Stomach (tissue), 19 donors: ENCODE measurements at places on chromosomes 7 and 10.

GRCh38 chr7:51286401-51286800 is 30.2 kb downstream of the COBL start:
- H3K27ac ChIP-seq = no peak overlapping the region
- no peak for DNase-seq
- no peaks in the 10 kb centered on the region for H3K27me3 ChIP-seq
- H3K4me3 ChIP-seq = no peak overlapping the region
- H3K36me3 ChIP-seq = no peaks in the 10 kb centered on the region

GRCh38 chr7:70044525-70044924 is 446.2 kb downstream of the AUTS2 start:
- no peaks in the 10 kb centered on the region for H3K36me3 ChIP-seq
- no peak overlapping the region for H3K27ac ChIP-seq
- H3K4me1 ChIP-seq = peaks cover 9% of the 10 kb centered on the region

DNA sequence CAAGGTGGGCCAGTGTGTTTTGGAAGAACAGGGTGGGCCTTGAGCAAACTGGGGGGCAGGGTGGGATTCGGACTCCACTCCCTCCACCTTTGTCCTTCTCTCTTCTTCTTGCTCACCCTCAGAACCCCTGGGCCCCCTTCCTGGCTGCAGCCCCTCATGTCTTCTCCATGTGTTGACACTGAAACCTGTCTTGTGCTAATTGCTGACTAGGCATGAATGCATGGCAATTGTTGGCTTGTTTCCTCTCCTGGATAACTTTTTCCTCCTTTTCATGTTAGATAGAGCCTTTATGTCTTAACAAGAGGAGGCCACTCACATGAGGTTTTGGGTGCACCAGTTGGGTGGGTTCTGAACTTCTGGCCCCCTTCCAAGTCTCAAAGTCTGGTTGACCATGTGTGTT is 181.6 kb upstream of the MKI67 start:
- H3K27me3 ChIP-seq = no peaks in the 10 kb centered on the region
- no peak overlapping the region for H3K27ac ChIP-seq
- H3K4me3 ChIP-seq = no peak overlapping the region
- DNase-seq = no peak
- no peaks in the 10 kb centered on the region for H3K36me3 ChIP-seq

GRCh38 chr7:145698526-145699262 is 417.9 kb upstream of the CNTNAP2 start:
- no peaks in the 10 kb centered on the region for H3K4me1 ChIP-seq
- no peaks in the 10 kb centered on the region for H3K27me3 ChIP-seq
- no peaks in the 10 kb centered on the region for H3K36me3 ChIP-seq
- no peak for DNase-seq
- H3K4me3 ChIP-seq = no peak overlapping the region

DNA sequence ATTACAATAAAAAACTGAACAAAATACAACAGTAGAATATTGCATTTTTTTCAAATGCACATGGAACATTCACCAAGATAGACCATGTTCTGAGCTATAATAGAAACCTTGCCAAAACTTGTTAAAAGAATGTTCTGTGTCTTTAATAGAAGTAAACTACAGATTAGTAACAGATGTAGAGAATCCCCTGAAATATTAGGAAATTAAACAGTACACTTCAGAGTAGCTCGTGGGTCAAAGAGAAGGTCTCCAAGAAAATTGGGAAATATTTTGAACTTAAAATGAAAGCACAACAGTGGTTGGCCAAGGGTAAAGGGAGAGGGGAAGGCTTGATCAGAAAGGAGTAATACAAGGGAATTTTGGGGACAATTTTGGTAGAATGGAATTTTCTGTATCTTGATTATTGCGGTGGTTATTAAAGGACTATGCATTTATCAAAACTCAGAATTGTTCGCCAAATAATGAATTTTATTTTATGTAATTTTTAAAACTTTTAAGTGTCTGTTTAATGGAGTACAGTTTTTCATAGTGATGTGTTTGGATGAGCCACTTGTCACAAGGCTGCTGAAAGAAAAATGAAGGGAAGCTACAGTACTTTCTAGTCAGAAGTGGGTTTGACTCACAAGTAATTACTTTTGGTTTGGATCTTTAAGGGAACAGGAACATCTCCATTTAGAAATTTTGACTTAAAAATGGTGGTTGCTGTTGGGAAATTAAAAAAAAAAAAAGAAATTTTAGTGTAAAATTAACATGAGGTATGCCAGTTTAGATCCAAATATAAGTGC is 10.2 kb downstream of the PLEKHA8 start:
- H3K4me3 ChIP-seq = no peak overlapping the region
- H3K27me3 ChIP-seq = no peaks in the 10 kb centered on the region
- H3K36me3 ChIP-seq = no peaks in the 10 kb centered on the region
- H3K4me1 ChIP-seq = peaks cover 12% of the 10 kb centered on the region
- DNase-seq = peak; percentile 33

GRCh38 chr7:112023282-112023681 is 182.9 kb downstream of the DOCK4 start:
- no peak overlapping the region for H3K4me3 ChIP-seq
- H3K27ac ChIP-seq = no peak overlapping the region
- no peaks in the 10 kb centered on the region for H3K36me3 ChIP-seq
- no peaks in the 10 kb centered on the region for H3K27me3 ChIP-seq
- DNase-seq = no peak

DNA sequence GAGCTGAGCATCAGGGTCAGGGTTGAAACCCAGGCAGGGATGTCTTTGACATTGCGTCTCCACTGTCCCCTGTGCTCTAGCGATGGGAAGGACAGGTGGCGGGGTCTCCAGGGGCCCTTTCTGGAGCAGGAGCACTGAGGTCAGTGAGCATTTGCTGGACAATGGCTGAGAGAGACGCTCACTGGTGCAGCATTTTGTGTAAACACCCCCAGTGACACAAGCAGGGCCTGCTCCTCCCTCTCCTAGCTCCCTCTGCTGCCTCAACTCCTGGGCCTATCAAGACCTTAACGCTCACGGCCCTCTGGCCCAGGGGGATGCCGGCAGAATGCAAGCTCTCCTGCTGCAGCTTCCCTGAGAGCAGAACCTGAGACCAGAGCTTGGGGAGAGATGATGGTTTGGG is 17.4 kb upstream of the INMT start:
- H3K4me3 ChIP-seq = no peak overlapping the region
- H3K4me1 ChIP-seq = no peaks in the 10 kb centered on the region
- DNase-seq = no peak
- H3K27ac ChIP-seq = no peak overlapping the region
- H3K36me3 ChIP-seq = no peaks in the 10 kb centered on the region

DNA sequence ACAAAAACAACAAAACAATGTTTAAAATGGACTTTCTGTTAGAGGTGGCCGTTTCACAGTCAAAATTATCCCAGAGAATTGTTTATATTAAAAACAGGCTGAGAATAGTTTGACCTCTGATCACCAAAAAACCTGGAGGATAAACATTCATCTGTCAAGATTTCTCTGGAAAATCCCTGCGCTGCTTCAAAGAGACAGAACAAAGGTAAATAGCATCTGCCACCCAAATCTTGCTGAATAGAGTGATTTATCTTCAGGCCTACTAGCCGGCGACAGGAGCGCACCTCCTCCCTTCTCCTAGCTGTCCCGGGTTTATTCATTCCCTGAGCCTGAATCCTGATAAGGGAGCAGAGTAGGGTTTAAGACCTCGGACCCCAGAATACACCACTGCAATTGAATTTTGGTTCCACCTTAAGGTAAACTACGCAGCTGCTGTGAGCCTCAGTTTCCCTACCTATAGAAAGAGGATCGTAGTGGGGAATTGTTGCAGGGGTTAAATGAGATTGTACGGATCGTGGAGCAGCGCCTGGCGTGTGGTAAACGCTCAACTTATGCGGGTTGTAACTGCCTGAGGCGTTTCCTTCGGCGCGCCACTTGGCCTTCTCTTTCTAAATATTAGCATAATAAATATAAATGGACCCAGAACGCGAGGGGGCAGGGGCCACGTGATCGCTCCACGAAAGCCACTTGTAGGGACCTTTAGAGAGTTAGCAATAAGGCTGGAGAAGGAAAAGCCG is 498 bp upstream of the ST7 start:
- peak; percentile 73 for DNase-seq
- peak overlapping the region; percentile 98 for H3K4me3 ChIP-seq
- peak overlapping the region; percentile 99 for H3K27ac ChIP-seq
- H3K36me3 ChIP-seq = no peaks in the 10 kb centered on the region
- no peaks in the 10 kb centered on the region for H3K27me3 ChIP-seq
- H3K4me1 ChIP-seq = peaks cover 25% of the 10 kb centered on the region
